HT1080 (cell line): ENCODE measurements at places on chromosomes 5 and 9.

DNA sequence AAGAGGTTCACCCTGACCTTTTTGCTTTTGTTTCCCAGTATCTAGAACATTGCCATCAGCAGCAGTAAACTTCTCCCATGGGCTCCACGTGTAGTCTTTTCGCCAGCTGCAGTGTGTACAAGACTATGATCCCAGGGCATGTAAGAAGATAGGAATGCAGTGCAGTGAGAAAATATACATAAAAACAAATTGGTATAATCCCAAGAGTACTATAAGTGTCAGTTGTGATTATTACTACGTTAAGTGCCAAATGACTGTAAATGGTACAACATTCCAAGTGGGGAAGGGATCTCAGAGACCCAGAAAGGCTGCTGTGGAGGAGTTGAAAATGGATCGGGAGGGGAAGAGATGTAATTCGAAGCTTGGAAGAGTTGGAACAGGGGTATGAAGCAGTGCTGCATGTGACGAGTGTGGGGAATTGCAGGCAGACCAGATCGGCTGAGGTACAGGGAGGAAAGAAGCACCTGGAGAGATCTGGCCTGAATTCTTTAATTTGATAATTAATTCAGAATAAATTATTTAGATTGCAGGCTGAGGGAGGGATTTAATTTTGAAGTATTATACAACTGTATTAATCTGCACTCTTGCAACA, 95.1 kb downstream of the FBXL7 start:
- no peak for DNase-seq

DNA sequence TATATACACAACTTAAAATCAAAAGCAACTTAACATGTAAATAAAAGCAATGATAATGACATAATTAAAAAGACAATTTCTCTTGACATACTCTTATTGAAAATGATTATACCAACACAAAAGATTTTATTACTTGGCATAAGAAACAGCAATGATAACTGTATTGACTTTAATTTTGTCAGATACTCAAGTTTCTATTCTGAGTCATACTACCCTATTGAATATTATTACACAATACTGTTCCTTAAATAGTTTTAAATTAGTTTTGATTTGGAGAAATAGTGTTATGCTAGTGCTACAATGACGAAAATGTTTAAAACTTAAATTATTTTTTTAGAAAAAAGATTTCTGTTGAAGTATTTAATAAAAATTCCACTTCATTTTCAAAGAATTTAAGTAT, 1319.3 kb upstream of the C9orf72 start:
- DNase-seq, result no peak

DNA sequence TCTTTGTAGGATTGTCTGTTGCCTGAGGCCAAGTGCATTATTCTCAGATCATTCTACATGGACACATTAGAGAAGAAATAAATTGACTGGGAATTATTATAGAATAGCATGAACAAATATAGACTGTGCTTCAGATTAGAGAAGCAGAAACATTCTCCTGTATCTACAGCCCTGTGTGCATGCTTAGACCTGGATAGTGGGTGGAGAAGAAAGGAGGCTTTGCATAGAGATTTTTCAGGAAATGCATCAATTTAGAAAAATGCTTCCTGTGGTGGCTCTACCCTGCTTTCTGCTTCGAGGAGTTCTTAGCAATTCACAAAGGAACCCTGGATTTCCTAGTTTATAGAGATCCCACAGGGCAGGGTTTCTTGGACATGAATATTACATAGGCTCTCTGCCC, 66.7 kb downstream of the IRX1 start:
- no peak for DNase-seq

DNA sequence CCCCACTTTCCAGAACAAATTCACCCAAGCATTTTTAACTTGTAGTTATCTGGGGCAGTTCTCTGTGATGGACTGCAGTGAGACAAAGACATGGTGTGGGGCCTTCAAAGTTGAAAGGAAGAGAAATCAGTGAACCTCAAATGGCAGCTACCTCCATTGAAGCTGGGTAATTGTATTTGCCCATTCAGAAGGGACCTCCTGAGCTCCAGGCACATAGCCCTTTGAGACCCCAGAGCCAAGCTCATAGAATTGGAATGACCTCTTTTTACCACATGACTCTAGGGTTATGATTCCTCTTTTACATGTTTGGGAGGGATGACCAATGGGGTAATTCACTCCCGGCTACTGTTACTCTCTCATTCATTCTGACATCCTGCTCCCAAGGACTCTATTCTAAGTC, 368.4 kb upstream of the ITGA1 start:
- no peak for DNase-seq

GRCh38 chr9:28320616-28321015, 747.3 kb upstream of the C9orf72 start:
- DNase-seq, result no peak

- DNase-seq, result no peak
These were observed 147.1 kb downstream of the ENC1 start for GRCh38 chr5:74493411-74493810.

- DNase-seq, result no peak
These were observed 53.9 kb upstream of the SUSD3 start for GRCh38 chr9:93004561-93004960.

- DNase-seq, result no peak
These were observed 226.8 kb downstream of the ADAMTSL1 start for GRCh38 chr9:18700714-18701113.

- no peak for DNase-seq
These were observed 200.8 kb upstream of the MEF2C start for GRCh38 chr5:89083791-89084190.

GRCh38 chr5:105536675-105537074, 1974.1 kb upstream of the NUDT12 start:
- no peak for DNase-seq

DNA sequence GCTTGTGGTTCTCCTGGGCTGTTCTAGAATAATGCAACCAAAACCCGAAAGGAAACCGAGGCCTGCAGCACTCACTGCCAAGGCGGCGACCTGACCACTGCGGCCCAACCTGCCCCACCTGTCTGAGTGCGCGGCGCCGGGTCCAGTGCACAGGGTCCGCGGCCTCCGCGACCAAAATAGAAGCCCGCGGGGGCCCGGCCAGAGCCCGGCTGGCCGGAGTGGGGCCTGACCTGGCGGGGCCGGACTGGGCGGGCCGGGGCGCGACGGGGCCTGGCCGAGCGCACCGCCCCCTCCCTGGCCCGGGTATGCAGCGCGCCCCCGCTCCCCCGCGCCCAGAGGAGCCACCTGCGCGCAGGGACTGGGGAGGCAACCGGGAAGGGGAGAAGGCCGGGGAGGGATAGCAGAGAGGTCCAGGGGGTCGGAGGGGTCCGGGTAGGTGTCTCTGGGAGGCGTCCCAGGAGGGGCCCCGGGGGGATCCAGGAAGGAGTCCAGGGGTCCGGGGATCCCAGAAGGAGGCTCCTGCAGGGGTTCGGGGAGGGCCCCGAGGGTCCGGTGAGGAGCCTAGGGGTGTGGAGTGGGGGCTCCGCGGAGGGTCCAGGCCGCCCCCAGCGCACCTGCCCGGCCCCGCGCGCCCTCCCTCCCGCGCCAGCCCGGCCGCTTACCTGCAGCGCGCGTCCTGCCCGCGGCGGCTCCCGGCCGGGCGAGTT, 503 bp downstream of the SEMA4D start:
- no peak for DNase-seq

DNA sequence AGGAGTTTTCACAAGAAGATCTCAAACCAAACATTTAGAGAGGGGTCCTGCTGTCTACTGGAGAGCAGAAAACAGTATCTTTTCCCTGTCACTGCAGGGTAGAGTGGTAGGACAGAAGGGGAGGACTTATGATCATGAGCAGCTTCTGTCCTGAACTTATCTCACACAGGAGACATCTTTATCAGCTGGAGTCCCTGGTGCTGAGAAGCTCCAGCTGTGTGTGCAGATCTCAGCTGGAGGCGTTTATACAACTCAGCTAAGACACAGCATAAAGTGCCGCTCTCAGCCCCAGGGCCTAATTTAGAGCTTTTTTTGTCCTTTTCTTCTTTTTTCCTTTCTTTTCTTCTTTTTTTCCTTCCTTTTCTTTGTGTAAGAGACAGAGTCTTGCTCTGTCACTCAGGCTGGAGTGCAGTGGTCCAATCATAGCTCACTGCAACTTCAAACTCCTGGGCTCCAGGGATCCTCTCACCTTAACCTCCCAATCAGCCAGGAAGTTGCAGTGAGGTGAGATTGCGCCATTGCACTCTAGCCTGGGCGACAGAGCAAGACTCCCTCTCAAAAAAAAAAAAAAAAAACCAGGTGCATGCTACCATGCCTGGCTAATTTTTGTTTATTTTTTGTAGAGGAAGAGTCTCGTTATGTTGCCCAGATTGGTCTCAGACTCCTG, 31.9 kb downstream of the CCDC125 start:
- DNase-seq, result no peak

DNA sequence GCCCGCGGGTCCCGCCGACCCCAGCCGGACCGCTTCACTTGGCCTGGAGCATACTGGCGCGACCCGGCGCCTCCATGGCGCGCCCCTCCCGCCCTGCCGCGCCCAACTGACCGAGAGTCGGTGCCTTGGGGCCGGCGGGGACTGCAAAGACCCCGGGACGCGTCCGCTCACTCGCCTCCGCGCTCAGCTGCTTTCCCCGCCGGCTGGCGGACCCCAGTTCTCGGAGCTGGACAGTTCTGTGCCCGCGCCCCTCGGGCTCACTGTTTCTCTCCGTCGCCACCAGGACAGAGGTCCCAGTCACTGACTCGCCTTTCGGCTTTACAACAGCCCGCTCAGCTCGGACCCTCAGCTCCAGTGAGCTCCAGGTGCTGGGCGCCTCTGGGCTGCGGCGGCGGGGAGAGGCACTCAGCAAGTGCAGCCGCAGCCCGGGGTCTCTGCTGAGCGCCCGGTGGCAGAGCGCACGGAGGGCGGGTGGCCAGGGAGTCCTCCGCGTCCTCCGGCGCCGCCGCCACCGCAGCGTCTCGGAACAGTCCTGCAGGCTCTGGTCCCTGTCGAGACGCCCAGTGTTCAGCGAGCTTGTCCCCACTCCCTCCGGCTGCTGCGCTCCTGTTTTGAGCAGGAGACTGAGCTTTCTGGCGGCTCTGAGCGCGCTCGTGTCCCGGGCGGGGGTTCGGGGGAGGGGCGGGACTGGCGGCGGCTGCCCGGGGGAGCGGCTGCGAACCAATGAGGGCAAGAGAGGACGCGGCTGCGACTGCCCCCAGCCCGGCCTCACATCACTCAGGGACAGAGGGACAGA, at the start of gene SMIM32:
Gene SMIM32 (minus strand): TSS at position 637 of the 796 bp plus-strand sequence. CDS start 638 bp downstream, outside the sequence.
- no peak for DNase-seq

DNA sequence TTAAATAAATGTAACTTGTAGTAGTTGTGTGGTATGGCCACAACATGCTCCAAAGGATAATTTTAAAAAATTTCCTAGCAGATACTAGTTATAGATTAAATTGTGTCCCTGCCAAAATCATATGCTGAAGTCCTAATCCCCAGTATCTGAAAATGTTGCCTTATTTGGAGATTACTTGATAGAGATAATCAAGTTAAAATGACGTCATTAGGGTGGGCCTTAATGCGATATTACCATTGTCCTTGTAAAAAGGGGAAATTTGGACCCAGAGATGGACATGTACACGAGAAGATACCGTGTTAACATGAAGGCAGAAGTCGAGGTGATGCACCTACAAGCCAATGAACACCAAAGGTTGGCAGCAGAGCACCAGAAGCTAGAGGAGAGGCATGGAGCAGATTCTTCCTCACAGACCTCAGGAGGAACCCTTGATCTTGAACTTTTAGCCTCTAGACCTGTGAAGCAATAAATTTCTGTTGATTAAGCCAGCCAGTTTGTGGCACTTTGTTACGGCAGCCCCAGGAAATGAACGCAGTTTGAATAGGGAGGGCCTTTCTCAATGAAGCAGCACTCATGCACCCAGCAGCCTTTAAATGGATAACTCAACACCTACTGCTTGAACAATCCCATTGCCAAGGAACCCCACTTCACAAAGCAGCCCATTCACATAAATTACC, 148.9 kb downstream of the ARHGAP26 start:
- DNase-seq, result no peak

- DNase-seq, result no peak
These were observed 211.0 kb upstream of the PANK3 start for GRCh38 chr5:168790002-168790635.

DNA sequence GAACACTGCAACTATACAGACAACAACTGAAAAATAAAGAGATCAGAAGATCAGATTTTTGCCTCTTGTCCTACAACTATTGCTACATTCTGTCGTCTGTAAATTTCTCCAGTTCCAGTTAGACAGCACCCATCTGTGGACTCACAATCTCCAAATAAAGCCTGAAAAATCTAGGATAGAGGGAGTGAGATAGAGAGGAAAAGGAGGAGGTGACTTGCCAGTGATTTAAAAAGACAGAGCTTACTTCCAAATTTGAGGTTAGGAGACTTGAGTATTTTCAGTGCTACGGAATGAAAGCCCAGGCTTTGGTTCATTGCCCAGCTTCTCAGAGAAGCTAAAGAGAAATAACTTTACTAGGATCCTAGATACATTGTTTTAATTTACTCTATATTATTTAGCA, 63.6 kb downstream of the PTCD2 start:
- no peak for DNase-seq

DNA sequence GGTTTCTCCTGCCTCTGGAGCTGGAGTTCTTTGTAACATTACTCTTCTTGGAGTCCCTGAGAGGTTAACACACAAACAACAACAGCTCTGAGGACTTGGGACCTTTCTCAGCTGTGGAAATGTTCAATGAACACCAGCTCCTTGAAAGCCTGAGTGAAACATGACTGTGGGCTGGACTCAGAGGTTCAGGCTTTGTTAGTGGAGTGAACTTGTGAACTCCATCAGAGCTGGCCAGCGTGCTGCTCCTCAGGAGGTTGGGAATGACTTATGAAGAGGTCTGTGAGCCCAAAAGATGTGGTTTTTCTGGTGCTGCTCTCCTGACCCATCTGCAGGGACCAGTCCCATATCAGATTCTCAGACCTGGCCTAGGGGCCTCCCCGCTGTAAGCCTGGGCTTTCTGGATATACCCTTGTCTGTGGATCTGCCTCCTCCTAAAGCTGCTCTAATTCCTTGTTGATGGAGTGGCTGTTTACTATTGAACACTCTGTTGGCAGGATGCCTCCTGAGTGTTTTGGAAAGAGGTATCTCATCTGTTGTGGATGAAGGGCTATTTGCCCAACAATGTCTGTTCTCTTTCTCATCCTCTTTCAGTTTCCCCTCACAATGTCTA, 170.0 kb upstream of the GDNF start:
- DNase-seq, result no peak

GRCh38 chr5:41772056-41772455, 98.2 kb downstream of the OXCT1 start:
- no peak for DNase-seq

DNA sequence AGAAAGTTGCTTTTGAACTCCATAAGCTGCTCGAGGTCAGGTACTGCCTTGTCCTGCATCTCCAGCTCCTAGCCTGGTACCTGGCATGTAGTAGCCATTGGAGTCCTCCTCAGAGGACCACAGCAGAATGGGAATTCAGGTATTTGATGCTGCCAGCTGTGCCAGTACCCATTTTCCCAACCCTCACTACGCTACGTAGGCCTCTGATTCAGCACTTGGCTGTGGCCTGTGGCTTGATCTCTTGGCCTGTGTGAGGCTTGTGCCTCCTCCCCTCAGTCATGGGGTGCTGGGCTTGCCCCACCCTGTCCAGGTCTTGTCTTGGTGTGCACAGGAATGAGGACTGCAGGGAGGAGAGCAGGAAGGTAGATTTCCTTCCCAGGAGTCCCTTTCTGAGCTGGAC, 11.8 kb downstream of the OTULIN start:
- DNase-seq, result peak; percentile 79
